ENCODE measurements at places on chromosomes 16 and 17.

- DNase-seq, result no peak
These were observed 7.7 kb upstream of the ST6GALNAC2 start for GRCh38 chr17:76593384-76593826.

DNA sequence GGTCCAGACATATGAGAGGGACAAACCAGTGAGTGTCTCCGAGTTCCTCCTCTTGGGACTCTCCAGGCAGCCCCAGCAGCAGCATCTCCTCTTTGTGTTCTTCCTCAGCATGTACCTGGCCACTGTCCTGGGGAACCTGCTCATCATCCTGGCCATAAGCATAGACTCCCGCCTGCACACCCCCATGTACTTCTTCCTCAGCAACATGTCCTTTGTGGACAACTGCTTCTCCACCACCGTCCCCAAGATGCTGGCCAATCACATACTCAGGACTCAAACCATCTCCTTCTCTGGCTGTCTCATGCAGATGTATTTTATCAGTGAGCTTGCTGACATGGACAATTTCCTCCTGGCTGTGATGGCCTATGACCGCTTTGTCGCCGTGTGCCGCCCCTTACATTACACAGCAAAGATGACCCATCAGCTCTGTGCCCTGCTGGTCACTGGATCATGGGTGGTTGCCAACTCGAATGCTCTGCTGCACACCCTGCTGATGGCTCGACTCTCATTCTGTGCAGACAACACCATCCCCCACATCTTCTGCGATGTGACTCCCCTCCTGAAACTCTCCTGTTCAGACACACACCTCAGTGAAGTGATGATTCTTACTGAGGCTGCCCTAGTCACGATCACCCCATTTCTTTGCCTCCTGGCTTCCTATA is 19.2 kb downstream of the ZNF200 start:
- no peak for DNase-seq

DNA sequence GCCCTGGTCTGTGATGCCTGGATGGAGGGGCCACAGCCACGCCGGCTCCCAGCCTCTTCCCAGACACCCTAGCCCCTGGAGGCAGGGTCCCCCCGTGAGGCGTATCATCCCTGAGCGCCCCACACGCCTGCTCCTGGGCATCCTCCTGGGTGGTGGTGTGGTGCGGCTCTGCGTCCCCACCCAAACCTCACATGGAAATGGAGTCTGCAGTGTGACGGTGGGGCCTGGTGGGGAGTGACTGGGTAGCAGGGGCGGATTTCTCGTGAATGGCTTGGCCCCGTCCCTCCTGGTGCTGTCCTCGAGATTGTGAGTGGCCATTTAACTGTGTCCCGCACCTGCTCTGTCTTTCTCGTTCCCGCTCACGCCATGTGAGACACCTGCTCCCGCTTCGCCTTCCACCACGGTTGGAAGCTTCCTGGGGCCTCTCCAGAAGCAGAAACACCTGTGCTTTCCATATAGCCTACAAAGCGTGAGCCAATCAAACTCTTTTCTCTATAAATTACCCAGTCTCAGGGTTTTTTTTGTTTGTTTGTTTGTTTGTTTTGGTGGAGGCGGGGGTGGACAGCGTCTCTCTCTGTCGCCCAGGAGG is 5.9 kb upstream of the SSTR5 start:
- DNase-seq, result no peak

- DNase-seq, result no peak
These were observed 1.5 kb upstream of the CHD3 start for GRCh38 chr17:7887038-7887481.

- no peak for DNase-seq
These were observed 348.9 kb upstream of the ERCC4 start for GRCh38 chr16:13571036-13571435.

DNA sequence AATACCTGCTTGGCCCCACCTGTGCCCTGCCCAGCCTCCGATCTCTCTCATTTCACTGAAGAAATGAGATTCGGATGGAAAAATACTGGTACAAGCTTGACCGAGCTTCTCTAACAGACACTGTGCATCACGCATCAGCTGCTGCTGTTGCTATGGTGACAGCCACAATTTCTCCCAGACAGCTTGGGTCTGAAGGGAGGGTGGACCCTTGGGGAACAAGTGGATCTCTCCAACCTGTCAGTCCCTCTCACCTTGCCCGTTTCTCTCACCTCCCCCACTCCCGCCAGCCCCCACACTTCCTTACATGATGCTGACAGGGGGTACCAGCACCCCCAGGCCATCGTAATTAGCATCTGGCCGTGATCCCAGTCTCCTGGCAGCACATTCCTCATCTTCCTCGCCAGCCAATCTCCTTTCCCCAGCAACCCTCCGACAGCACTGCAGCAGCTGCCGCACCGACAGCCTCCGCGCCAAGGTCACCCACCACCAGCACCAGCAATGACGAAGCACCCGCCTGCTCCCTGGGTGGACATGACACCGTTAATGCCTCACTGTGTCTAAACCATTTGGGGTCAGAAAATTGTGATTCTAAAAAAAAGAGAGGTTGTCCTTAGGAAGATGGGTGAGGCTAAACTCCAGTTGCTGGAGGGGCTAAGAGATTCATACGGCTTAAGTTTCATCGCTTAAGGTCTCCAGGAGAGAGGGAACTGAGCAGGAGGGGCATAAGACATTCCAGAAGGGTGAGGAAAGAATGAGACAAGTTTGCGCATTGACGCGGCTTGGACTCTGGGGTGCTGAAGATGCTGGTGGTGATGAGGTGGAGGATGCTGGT is 58.6 kb upstream of the TNRC6A start:
- DNase-seq, result no peak

DNA sequence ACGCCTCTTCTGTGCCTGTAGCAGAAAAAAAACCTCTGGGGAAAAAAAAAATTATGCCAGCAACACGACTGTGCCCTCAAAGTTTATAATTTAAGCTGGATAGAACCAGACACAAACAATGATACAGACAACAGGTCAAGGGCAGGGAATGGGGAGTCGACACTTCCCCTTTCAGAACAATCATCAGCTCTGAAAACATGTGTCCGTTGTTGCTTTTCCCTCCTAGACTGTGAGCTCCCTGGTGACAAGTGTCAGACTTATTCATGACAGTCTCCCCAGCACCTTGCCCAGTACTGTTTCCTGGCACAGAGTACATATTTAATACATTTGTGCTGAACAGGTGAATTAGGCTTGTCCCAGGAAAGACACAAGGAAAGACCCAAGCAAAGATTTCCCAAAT is 178.3 kb downstream of the SOX9 start:
- DNase-seq, result no peak

- no peak for DNase-seq
These were observed 26.4 kb upstream of the CD300E start for GRCh38 chr17:74649909-74650308.

DNA sequence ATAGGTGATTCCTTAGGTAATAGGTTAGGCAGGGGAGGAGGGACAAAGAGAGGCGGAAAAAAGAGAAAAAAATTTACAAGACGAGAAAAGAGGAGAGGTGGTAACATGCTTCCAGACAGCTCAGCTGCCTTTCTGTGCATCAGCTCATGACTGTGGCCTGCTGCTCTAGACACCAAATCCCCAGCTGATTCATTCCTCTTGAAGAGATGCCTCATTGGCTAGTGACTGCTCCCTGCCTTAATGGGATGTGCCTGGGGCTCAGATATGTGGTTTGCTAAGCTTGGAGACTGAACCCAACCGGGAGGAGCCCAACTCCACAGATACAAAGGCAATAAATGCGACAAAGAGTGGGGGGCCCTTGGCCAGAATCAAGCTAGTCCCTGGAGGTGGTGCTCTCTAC is 105.9 kb upstream of the FAM20A start:
- DNase-seq, result no peak

Data from NCI-H510A (cell line).